ENCODE measurements at places on chromosomes 4 and X.

GRCh38 chrX:111382277-111382676 is 29.7 kb downstream of the DCX start:
- no peak for DNase-seq

DNA sequence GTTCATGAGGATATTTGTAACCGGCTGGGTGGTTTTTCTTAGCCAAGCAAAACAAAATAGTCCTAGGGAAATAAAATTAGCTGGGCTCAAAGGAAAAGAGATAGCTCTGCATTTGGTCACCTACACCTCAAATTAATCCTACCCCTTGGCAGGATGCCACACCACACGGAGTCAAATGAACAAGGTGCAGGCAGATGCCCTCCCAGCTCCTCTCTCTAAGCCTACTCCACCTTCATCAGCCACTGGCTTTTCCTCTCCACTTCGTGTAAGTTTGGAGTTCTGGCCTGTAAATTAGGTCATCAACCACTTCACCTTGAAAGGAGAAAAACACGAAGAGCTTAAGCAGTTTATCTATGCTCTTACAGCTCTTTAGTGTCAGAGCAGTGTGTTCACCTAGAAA is 1.4 kb downstream of the DDIT4L start:
- peak; percentile 53 for DNase-seq

- DNase-seq = no peak
Observed at GRCh38 chr4:6123976-6124375, 76.4 kb downstream of the JAKMIP1 start.

DNA sequence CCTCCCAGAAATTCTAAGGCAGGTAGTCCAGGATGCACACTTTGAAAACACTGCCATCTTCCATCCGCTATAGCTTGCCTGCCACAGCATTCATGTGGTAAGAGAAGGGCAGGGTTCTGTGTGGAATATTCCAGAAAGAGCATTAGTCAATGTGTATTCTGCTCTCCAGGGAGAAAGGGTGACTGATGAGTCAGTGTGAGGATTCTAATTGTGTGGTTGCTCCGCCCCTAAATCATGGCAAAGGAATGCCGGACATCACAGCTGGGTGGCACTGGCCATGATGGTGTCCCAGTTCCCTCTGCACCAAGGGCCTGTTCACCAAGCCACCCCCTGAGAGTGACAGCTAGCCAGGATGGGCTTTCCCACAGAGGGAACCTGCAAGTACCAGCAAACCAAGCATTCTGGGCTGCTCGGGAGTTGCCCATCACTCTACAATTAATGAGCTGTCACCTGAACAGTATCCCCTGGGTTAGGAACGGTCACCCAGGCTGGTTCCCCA is 9.5 kb downstream of the IDS start:
- no peak for DNase-seq

GRCh38 chr4:16194214-16194613 is 32.1 kb downstream of the TAPT1 start:
- DNase-seq = no peak

DNA sequence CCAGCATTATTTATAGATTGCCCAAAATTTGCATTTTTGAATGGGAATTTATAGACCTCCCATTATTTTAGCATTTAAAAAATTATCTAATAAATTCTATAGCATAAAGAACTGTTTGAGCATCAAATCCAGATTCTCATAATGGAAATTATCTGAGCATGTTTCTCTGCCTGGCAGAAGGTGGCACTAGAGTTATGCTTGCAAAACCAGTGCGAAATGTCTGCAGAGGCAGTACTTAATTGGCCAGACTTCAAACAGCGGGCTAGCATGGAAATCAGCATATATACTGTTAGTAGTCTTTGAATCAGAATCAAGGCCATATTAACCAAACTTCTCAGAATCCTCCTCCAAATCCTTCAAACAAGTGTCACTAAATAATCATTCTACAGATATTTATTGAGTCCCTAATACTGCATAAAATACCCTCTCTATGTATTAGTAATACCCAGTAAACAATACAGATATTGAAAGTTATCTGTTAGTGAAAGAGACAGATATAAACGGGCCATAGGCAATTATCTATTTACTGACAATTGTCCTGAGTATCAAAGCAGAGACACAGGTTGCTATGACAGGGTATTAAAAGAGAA is 78.7 kb upstream of the DCLK2 start:
- peak; percentile 78 for DNase-seq

Measured in NCI-H69 (cell line).